ENCODE measurements at places on chromosomes 11 and 22.

DNA sequence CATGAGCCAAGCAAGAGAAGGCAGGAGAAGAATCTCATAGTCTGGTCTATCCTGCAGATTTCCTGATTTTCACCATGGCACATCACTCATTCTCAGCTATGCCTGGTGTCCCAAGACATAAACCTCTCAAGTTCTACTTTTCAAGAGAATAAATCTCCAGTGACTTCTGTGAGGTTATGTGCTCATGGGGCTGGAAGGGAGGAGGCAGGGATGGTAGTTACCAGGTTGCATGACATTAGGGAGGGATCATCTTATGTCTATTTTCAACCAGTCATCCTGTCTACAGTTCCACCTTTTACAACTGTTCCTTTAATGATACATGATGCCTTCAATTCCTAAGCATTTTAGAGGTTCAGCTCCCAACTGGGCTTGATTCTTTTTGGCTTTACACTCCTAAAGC is 297.7 kb downstream of the SOX6 start:
- no peak for DNase-seq

GRCh38 chr11:47980907-47981621 is 705 bp downstream of the PTPRJ start:
- no peak for DNase-seq

GRCh38 chr11:46006418-46007070 is 84.1 kb downstream of the LARGE2 start:
- DNase-seq: no peak

- DNase-seq: no peak
Observed at GRCh38 chr11:67120881-67121710, 2.0 kb downstream of the KDM2A start.

DNA sequence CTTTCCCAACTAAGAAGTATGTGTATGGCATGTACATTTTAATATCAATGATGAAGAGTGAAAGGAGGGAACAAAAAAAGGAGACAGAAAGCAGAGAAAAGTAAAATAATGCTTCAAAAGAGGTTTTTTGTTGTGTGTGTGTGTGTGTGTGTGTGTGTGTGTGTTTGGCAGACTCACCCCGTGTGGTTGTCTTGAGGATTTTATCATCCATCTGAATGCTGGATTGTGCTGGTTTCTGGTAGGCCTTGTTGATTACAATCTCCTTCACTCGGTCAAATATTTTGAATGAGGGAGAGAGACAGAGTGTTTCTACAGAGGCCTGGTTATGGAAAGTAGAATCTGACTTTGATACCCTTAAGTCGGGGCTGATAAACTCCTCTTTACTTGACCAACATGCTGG is 128.5 kb downstream of the ENTHD1 start:
- DNase-seq: no peak

GRCh38 chr11:56577621-56578020 is at the start of gene OR5M10:
OR5M10 (minus strand) TSS chr11:56577721; CDS start chr11:56577721, 0 bp downstream.
- no peak for DNase-seq

GRCh38 chr11:68753300-68753699 is 2.0 kb upstream of the TESMIN start:
- DNase-seq: no peak

DNA sequence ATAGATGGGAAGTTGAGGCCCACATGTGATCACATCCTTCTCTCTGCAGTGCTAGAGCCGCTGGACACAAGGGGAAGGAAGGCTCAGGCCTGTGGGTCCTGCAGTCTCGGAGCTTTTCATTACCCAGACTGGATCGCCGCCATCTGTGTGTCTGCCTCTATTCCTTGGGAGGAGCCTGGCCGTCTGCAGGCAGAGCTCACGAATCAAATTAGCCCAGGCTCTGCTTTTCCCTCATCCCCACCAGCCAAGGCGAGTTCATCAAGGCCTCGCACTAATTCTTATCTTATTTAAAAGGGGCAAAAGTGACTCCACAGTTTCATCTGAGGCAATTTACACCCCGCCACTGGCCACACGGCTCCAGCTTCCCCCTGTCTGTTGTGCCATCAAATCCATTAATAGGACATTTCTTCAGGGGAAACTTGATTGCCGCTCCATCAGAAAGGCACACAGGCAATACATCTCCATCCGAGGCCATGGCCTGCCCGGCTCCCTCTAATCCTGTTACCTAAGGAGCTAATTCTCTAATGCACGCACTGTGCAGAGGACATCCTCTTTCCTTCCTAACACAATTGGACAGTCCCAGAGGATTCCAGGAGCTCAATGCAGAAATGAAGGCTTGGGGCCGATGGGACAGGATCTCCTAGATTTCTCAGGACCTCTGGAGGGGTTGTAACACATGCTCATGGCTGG is 3.3 kb upstream of the HTR3A start:
- no peak for DNase-seq

- no peak for DNase-seq
Observed at GRCh38 chr22:49491726-49492125, 335.9 kb downstream of the BRD1 start.

- DNase-seq: no peak
Observed at GRCh38 chr22:27795696-27796517, 5.6 kb downstream of the MN1 start.

- DNase-seq: no peak
Observed at GRCh38 chr11:16096336-16096735, 260.0 kb downstream of the SOX6 start.

DNA sequence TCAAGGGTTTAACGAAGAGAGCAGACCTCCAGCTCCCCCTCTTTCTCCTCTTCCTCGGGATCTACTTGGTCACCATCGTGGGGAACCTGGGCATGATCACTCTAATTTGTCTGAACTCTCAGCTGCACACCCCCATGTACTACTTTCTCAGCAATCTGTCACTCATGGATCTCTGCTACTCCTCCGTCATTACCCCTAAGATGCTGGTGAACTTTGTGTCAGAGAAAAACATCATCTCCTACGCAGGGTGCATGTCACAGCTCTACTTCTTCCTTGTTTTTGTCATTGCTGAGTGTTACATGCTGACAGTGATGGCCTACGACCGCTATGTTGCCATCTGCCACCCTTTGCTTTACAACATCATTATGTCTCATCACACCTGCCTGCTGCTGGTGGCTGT is 363 bp downstream of the OR8A1 start:
- DNase-seq: no peak

DNA sequence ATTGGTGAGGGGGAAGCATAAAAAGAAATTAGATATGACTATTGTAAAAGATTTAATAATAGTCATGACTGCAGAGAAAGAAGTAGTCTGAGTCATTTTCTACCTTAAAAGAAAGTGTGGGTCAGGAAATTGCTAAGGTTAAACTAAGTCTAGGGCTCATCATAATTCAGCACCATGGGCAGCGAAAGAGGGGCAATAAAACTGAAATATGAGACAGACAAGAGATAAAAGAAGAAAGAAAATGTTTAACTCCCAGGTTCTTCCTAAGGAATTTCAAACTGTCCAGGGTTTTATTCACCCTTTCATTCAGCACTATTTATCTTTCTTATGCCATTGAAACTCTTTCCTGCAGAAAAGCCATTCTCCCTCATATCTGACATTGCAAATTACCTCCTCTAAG is 114.4 kb upstream of the API5 start:
- no peak for DNase-seq

DNA sequence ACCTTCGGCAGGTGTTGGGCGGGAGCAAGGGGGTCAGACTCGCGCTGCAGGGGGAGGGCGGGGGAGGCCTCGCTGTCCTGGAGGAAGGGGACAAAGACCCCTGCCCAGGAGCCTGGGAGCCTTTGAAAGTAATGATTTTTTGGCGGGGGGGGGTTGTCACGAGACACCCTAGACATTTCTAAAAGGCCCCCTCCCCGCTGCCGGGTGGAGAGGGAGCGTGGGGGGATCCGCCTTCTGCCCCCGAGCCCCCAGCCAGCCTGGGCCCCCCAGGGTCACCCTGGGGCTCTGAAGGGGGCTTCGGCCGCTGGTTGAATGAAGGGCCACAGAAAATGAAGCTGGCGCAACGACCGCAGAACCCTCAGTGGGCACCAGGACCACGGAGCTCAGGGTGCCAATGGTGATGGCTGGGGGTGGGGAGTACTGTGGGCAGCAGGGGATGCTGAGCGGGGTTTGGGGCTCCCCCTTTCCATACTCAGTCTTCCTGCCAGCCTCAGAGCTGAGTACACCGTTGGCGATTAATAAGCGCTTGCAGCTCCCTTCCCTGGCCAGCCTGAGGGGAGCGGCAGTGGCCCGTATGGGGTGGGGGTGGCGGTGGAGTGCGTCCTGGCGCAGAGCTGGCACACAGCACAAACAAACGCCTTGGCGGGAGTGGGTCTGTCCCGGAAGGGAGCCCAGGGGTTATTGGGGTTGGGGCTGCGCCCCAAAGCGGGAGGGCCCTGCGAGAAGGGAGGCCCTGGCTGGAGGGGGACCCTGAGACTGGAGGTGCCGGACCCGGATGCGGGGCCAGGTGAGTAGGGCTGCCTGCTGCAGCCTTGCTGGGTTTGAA is 1.2 kb upstream of the DUSP8 start:
- DNase-seq: no peak

DNA sequence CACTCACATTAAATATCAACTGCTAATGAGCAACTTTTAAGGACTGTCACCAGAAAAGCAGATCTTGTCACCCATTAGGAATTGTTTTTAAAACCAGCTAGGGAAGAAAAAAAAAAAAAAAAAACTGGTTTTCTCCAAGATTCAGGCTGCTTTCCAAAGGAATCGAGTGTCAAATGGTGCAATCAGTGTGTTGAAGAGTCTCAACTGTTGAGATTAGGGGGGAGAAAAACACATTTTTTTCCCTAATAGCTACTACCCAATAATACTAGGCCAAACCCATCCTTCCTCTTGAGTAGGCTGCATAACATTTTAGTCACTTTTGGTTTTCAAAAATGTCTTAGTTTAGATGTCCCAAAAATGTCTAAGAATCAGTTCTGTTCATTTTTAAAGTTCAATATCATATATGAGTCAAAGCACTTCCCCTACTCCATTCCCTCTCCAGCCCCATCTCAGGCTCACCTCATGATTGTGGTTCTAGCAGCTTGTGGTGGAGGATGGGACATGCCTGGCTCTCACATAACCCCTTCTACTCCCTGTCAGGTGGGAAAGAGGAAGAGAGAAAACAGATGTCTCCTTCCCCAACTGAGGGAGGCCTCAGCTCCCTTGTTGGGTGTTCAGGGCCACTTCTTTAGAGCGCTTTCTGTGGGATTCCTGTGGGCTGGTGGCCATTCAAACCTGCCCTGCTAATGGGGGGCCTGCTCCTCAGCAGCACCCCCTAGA is 193.6 kb downstream of the CWF19L2 start:
- DNase-seq: no peak

DNA sequence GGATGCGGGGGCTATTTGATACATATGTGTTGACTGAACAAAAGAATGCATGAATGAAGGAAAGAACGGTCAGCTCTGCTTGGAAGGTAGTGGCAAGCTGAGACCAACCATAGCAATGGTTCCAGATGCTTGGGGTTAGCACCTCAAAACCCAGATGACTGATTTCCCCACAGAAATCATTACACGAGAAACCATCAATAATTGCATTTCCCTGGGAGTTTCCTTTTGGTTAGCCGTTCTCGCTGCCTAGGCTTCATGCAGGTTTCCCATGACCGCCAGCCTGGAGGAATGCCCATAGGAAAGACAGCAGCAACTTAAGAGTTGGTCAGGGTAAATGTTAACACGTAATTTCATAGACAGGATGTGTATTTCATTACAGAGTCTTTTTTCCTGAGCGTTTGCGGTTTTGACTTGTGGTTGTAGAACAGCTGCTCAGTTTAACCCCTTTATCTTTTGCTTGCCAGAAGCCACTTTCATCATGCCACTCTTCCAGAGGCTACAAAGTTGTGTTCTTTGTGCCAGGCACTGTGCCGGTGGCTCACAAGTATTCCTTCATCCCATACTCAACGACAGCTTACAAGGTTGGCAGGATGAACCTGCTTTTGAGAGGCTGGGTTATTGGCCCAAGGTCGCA is 2.8 kb downstream of the IL17RA start:
- DNase-seq: no peak

Measured in stimulated activated CD8-positive, alpha-beta memory T cell treated with anti-CD3 and anti-CD28 coated beads, Interleukin-12 subunit alpha, Interleukin-12 subunit beta, amount 100 ng/mL, for 4 hours (primary cell).